Thyroid gland (tissue), 4 donors: ENCODE measurements at places on chromosomes 3 and 15. TPM values are rescaled to one million over a fixed set of nuclear protein-coding genes. Genes with fewer than 3 reads are reported as not detected.
A peak's percentile ranks its signal among the peaks of the same experiment; 100 is the strongest.

- H3K4me3 ChIP-seq = no peak overlapping the region
- no peak overlapping the region for H3K27ac ChIP-seq
- no peaks in the 10 kb centered on the region for H3K36me3 ChIP-seq
- H3K27me3 ChIP-seq = no peaks in the 10 kb centered on the region
- no peaks in the 10 kb centered on the region for H3K4me1 ChIP-seq
- no peak for DNase-seq
Measured at GRCh38 chr3:3066378-3066777, 43.8 kb downstream of the IL5RA start.

- DNase-seq = peak; percentile 14
- H3K4me1 ChIP-seq = peaks cover 19% of the 10 kb centered on the region
- H3K27ac ChIP-seq = no peak overlapping the region
- no peak overlapping the region for H3K4me3 ChIP-seq
Measured at GRCh38 chr3:67655364-67656121, 1.1 kb upstream of the SUCLG2 start.

- H3K27ac ChIP-seq = no peak overlapping the region
- H3K4me3 ChIP-seq = no peak overlapping the region
- H3K36me3 ChIP-seq = no peaks in the 10 kb centered on the region
- H3K27me3 ChIP-seq = no peaks in the 10 kb centered on the region
Measured at GRCh38 chr15:69947394-69947793, 150.3 kb downstream of the TLE3 start.

DNA sequence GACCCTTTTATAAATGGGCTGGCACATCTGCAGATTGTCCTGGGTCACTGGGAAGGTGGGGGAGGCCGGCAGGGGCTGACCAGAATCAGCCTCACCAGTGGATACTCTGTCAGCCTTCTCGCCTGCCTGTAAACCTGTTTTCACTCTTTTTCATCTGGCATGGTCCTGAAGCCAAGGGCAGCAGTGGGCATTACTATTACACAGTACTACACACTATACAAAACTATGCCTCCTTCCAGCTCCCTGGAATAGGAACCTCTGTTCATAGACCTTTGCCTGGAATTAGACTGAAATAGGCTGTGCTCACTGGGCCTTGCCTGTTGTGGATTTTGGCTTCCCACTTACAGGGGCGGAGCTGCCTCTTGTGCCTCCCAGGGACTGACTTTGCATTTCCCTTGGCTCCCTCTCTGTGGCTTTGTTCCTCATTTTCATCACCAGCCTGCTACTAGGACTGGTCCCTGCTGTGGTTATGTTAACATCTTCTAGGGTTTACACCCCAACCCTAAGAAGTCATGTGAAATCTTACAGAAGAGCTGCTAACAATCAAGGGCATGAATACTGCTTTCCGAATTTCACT, 120.7 kb downstream of the FNDC3B start:
- H3K27ac ChIP-seq = peak overlapping the region; percentile 74
- peaks cover 35% of the 10 kb centered on the region for H3K4me1 ChIP-seq
- no peaks in the 10 kb centered on the region for H3K27me3 ChIP-seq
- no peak overlapping the region for H3K4me3 ChIP-seq
- peak; percentile 87 for DNase-seq

DNA sequence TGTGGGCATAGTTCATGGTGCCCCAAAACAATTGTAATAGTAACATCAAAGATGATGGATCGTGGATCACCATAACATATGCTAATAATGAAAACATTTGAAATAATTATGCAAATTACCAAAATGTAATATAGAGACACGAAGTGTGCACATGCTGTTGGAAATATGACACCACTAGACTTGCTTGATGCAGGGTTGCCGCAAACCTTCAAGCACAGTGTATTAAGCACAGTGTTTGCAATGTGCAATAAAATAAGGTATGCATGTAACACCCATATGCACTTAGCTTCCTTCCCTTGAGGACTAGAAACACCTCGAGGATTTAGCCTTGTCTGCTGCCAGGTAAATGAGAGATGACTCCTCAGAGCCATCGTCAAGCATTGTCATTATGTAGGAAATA, 10.9 kb upstream of the GJD2 start:
- no peak for DNase-seq
- H3K27me3 ChIP-seq = no peaks in the 10 kb centered on the region
- no peak overlapping the region for H3K4me3 ChIP-seq
- no peaks in the 10 kb centered on the region for H3K4me1 ChIP-seq

GRCh38 chr15:100949691-100950090, 30.5 kb downstream of the LRRK1 start:
- H3K4me1 ChIP-seq = no peaks in the 10 kb centered on the region
- H3K27me3 ChIP-seq = no peaks in the 10 kb centered on the region
- H3K36me3 ChIP-seq = no peaks in the 10 kb centered on the region
- no peak overlapping the region for H3K27ac ChIP-seq

DNA sequence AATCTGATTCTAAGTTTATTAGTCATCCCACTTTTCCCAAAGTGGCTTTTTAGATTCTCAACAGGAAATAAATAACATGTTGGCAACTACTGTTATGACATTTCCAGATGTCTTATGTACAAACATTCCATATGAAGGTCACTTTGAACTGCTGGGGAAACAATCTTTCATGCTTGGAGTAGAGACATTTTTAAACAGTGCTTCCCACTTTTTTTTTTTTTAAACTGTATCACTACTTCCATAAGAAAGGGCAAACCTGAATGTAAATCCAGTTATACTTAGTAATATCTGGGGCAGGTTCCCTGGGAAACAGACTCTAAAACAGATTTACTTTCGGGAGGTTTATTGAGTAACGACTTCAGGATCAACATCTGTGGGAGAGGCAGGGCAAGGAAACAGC, 473.8 kb downstream of the TAFA4 start:
- no peak for DNase-seq
- no peaks in the 10 kb centered on the region for H3K36me3 ChIP-seq
- H3K4me3 ChIP-seq = no peak overlapping the region
- no peaks in the 10 kb centered on the region for H3K4me1 ChIP-seq

DNA sequence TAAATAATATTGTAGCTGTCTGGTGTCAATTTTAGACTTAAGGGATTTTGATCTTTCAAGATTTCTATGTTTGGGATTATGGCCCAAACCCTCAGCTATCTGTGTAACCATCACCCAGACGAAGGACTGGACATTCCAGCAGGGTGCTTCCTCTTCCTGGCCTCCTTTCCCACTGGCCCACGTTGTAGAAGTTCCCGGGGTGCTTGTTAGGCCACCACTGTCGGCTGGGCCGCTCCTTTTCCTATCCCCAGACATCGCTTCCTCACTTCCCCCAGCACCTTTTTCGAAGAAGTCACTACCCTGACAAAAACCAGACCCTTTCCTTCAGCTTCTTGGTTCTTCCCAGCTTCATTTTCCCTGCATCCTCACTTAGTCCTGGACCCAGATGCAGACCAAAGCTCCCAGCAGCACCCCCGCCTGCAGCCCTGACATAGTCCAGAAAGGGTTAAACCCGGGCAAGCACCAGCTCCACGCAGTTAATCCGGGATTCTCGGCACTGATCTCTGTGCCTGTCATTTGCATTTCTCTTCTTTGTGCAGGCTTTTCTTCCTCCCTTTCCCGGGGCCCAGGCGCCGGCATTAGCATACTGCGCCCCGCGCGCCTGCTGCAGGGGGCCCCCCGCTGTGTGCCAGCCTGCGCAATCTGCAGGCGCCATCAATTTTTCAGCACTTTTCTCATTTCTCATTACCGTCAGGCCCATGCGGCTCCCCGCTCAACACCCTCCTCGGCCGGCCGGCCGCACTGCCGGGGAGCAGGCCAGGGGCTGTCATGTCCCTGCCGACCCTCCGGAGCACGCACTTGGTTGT, 90.6 kb downstream of the ZNF621 start:
- no peak overlapping the region for H3K4me3 ChIP-seq
- no peak overlapping the region for H3K27ac ChIP-seq
- no peaks in the 10 kb centered on the region for H3K4me1 ChIP-seq
- H3K36me3 ChIP-seq = no peaks in the 10 kb centered on the region

- H3K4me3 ChIP-seq = no peak overlapping the region
- H3K27me3 ChIP-seq = no peaks in the 10 kb centered on the region
- H3K27ac ChIP-seq = no peak overlapping the region
- no peaks in the 10 kb centered on the region for H3K4me1 ChIP-seq
Measured at GRCh38 chr3:148233403-148233802, 464.3 kb upstream of the AGTR1 start.

- H3K27ac ChIP-seq = no peak overlapping the region
- no peaks in the 10 kb centered on the region for H3K27me3 ChIP-seq
- H3K4me1 ChIP-seq = no peaks in the 10 kb centered on the region
- no peaks in the 10 kb centered on the region for H3K36me3 ChIP-seq
- DNase-seq = no peak
Measured at GRCh38 chr3:119782460-119782859, 559 bp downstream of the NR1I2 start.

DNA sequence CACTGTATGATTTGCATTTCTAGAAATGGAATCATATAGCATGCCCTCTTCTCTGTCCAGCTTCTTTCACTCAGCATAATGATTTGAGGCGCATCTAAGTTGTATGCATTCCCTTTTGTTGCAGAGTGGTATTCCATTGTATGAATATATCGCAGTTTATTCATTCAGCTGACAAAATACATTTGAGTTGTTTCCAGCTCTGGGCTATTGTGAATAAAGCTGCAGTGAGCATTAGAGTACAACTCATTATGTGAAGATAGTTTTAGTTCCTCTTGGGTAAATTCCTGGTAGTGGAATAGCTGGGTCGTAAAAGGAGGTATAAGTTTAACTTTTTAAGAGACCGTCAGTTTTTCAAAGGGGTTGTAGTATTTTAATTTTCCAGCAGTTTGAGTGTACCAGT, 38.5 kb upstream of the POLR2M start:
- no peaks in the 10 kb centered on the region for H3K4me1 ChIP-seq
- DNase-seq = no peak
- H3K4me3 ChIP-seq = no peak overlapping the region
- no peaks in the 10 kb centered on the region for H3K36me3 ChIP-seq
- H3K27ac ChIP-seq = no peak overlapping the region
- H3K27me3 ChIP-seq = no peaks in the 10 kb centered on the region

- H3K36me3 ChIP-seq = peaks cover 32% of the 10 kb centered on the region
- H3K27me3 ChIP-seq = no peaks in the 10 kb centered on the region
- H3K27ac ChIP-seq = no peak overlapping the region
- H3K4me1 ChIP-seq = peaks cover 7% of the 10 kb centered on the region
Measured at GRCh38 chr3:5219216-5219615, 31.7 kb downstream of the EDEM1 start.

DNA sequence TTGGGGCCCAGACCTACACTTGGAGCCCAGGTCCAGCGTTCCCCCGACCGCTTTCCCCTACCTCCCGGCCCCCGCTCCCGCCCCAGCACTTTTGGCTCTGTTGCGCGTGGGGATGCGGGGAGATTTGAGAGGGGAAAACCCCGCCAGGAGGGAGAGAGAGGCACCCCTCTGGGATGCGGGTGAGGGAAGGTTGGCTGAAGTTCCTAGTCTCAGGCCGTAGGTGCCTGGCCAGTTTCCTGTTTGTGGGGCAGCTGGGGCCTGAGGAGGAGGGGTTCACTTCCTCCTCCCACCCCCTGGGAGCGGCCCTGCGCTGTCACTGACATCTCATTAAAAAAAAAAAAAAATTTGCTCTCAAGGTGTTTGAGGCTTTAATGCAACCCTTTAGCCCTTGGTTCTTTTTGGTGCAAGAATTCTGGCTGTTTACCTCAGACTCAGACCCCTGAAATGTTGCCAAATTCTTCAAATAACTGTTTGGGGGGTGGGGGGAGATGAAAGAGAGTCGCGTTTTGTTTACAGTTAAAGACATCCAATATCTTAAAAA, 2.6 kb downstream of the FAM43A start:
- H3K4me1 ChIP-seq = peaks cover 40% of the 10 kb centered on the region
- no peaks in the 10 kb centered on the region for H3K27me3 ChIP-seq
- DNase-seq = peak; percentile 26
- H3K27ac ChIP-seq = peak overlapping the region; percentile 76
- no peaks in the 10 kb centered on the region for H3K36me3 ChIP-seq
- H3K4me3 ChIP-seq = peak overlapping the region; percentile 51

- H3K4me3 ChIP-seq = no peak overlapping the region
- no peak for DNase-seq
- H3K27me3 ChIP-seq = no peaks in the 10 kb centered on the region
- no peaks in the 10 kb centered on the region for H3K4me1 ChIP-seq
- H3K36me3 ChIP-seq = no peaks in the 10 kb centered on the region
- no peak overlapping the region for H3K27ac ChIP-seq
Measured at GRCh38 chr3:100225193-100225592, 35.6 kb upstream of the TBC1D23 start.

- no peaks in the 10 kb centered on the region for H3K27me3 ChIP-seq
- no peaks in the 10 kb centered on the region for H3K36me3 ChIP-seq
- H3K4me3 ChIP-seq = no peak overlapping the region
- H3K27ac ChIP-seq = no peak overlapping the region
- H3K4me1 ChIP-seq = no peaks in the 10 kb centered on the region
Measured at GRCh38 chr3:144369129-144369879, 397.7 kb downstream of the DIPK2A start.

DNA sequence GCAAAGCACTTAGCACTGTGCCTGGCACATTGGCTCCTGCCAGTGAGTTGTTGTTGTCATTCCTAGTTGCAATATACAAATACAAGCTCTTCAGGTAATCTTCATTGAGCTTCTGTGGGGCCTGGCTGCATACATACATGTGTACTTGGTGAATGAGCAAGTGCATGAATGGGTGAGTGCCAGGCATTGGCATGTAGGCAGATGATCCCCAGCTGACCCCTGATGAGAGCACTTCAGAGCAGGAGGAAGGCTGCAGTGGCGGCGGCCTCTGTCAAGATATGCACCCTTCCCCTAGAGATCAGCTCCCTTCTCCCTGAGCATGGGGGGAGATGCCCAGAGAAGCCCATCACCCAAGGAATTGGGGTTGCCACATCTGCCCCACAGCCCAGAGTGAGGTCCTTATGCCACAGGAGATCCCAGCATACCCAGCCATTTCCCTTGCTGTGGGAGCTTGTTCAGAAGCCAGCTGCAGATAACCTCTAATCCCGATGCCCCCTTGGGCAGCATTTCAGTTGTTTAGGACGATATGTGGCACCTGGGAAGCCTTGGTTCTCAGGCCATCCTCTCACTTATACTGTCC, 8.8 kb downstream of the CACNA2D3 start:
- no peaks in the 10 kb centered on the region for H3K36me3 ChIP-seq

- no peak overlapping the region for H3K4me3 ChIP-seq
- DNase-seq = no peak
Measured at GRCh38 chr3:190645932-190646460, 132.1 kb downstream of the IL1RAP start.

- no peak for DNase-seq
- H3K4me1 ChIP-seq = no peaks in the 10 kb centered on the region
- H3K36me3 ChIP-seq = no peaks in the 10 kb centered on the region
- H3K4me3 ChIP-seq = no peak overlapping the region
- H3K27ac ChIP-seq = no peak overlapping the region
Measured at GRCh38 chr3:182133752-182134151, 422.0 kb downstream of the SOX2 start.

The CLDN11 gene
- total RNA-seq = 6.6 TPM

The LDHAL6B gene
- 0.27 TPM for total RNA-seq

The KATNBL1 gene
- 49.4 TPM for total RNA-seq

The MORC1 gene
- total RNA-seq = not detected

The STRIT1 gene
- not detected for total RNA-seq

The SLC7A14 gene
- not detected for total RNA-seq

The TTC21A gene
- 10.1 TPM for total RNA-seq

The SPATA12 gene
- total RNA-seq = not detected

The UBA5 gene
- 64.7 TPM for total RNA-seq

The TMEM89 gene
- total RNA-seq = not detected

The TXNRD3 gene
- 14.4 TPM for total RNA-seq

The SUMF1 gene
- 58.8 TPM for total RNA-seq

The CP gene
- total RNA-seq = 46.9 TPM

The SLC35A5 gene
- 55.6 TPM for total RNA-seq

The PDZRN3 gene
- 8.3 TPM for total RNA-seq
